CD4-positive, alpha-beta T cell treated with Interleukin-1 beta for 1 hour (primary cell): ENCODE measurements at places on chromosomes 7 and 10.
A peak's percentile ranks its signal among the peaks of the same experiment; 100 is the strongest.

GRCh38 chr10:25865267-25865666 lies 68.8 kb upstream of the MYO3A start:
- DNase-seq, result no peak

DNA sequence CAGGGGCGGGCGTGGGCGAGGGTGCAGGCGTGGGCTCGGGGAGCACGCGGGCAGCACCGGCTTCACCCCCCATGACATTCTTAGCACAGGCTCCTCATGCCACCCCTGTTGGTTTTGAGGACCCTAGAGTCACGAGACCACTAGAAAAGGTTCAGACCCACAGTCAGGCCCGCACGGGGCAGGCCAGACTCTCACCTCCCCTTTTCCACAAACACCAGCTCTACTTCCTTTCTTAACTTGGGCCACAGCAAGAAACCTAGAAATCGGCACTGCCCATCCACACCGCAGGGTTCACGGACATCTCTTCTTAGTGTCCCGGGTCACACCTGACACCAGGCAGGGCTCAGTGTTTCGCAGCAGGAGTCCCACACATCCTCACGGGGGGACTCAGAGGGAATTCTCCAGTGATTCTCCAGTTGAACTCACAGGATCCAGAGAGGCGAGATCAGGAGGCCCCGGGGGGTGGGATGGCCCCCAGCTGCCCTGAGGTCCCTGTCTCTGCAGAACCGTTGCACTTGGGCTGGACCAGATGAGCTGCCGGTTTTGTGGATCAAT lies 52.0 kb downstream of the JAKMIP3 start:
- DNase-seq, result no peak

DNA sequence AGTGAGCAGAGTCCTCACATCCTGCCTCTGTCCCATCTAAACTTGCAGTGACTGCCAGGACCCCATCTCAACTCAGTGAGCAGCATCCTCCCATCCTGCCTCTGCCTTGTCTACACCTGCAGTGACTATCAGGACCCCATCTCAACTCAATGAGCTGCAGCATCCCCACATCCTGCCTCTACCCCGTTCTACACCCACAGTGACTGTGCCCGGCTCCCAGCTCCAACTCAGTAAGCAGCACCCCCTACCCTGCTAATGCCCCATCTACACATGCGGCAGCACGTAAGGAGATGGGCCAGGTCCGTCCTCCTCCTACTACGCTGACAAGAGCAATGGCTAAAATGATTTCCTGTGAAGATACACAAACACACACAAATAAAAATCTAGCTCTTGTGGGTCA lies 65.5 kb downstream of the TNS3 start:
- DNase-seq, result no peak

DNA sequence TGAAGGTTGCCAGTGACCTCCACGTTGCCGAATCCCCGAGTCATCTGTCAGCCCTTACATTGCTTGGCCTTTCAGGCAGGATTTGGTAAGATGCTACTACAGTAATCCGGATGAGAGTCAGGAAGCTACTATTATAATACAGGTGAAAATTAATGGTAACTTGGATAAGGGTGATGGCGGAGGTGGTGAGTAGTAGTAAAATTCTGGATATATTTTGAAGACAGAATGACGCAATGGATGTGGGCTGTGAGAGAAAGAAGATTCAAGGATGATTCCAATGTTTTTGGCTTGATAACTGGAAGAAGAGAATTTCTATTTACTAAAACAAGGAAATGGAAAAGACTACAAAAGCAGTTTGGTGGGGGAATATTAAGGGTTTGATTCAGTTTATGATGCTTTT lies 1.4 kb upstream of the DNAJB12 start:
- DNase-seq, result no peak

GRCh38 chr10:126131341-126131740 lies 235.0 kb downstream of the FANK1 start:
- no peak for DNase-seq

- no peak for DNase-seq
These were observed 250.2 kb downstream of the BUB3 start for GRCh38 chr10:123404357-123404756.

DNA sequence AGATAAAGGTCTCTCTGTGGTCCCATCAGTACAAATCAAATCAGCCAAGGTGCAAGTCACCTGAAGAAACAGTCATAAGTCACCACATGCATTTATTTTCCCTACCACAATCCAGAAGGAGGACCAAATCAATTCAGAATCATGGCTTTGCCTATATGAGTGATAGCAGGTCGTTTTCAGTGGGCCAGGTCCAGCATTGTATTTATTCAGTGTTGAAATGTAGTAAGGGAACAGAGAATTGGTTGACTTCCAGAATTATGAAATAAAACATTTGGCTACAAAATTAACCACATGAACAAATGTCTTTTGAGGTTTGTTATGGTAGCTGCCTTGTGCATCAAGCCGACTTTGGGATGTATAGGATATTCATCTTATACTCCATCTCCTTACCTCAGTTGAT lies 88.4 kb downstream of the POLR1F start:
- DNase-seq, result no peak

- DNase-seq, result no peak
These were observed 8.4 kb downstream of the PLXDC2 start for GRCh38 chr10:19824381-19825342.

DNA sequence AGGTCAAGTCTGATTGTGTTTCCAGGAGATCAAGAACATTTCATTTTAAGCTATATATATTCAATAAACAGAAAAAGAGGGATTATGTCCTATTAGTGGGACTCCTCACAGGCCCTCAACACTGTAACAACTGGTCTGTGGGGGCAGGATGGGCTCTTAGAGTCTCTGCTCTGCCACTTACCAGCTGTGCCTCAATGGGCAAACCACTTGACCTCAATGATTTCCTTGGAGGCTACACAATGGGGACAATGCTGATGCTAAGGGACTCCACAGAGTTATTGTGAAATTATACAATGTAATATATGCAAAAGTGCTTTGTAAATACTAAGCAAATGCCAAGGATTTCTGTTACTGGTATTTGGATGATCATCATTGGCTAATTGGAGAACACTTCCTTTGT lies 33.2 kb upstream of the MXI1 start:
- DNase-seq, result no peak

DNA sequence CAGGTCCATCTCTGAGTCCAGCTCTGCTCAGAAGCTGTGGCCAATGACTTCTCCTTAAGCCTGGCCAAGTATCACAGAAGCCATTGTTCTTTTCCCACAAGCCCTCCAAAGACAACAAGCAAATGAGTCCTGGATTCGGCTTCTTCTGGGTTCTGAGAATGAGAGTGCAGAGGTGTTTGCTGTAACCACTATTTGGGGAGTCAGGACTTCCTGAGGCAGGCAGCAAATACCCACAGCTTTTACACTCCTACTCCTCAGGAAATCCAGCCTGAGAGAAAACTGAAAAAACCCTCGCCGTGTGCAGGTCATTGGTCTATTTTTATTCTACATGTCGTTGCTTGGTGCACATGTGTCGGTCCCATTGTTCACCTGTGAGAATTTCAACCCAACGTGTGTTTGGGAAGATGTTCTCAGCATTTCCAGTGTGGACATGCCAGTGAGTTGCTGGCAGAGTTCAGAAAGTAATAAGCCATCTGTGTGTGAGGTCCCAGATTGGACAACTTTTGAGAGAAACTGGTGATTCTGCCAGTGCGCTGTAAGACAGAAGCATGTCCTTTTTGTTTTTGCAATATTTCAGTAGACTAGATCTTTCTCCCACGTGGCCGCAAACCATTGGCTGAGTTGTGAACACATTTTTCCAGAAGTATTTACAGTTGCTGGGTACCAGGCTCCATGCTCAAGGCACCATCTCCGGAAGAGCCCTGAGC lies 121.6 kb upstream of the LYZL2 start:
- no peak for DNase-seq

GRCh38 chr7:23458044-23458443 lies 12.2 kb downstream of the IGF2BP3 start:
- DNase-seq, result no peak

GRCh38 chr7:92034116-92034515 lies 93.5 kb downstream of the AKAP9 start:
- no peak for DNase-seq

- DNase-seq, result no peak
These were observed 31.6 kb downstream of the VIPR2 start for GRCh38 chr7:159113056-159113455.

GRCh38 chr7:158394936-158395335 lies 192.7 kb downstream of the PTPRN2 start:
- DNase-seq, result peak; percentile 23

- DNase-seq, result no peak
These were observed 38.7 kb downstream of the RASGEF1A start for GRCh38 chr10:43227911-43228782.

GRCh38 chr10:63711867-63712716 lies 190.9 kb downstream of the REEP3 start:
- no peak for DNase-seq

- peak; percentile 10 for DNase-seq
These were observed 24.5 kb downstream of the STEAP1 start for GRCh38 chr7:90178679-90179278.

DNA sequence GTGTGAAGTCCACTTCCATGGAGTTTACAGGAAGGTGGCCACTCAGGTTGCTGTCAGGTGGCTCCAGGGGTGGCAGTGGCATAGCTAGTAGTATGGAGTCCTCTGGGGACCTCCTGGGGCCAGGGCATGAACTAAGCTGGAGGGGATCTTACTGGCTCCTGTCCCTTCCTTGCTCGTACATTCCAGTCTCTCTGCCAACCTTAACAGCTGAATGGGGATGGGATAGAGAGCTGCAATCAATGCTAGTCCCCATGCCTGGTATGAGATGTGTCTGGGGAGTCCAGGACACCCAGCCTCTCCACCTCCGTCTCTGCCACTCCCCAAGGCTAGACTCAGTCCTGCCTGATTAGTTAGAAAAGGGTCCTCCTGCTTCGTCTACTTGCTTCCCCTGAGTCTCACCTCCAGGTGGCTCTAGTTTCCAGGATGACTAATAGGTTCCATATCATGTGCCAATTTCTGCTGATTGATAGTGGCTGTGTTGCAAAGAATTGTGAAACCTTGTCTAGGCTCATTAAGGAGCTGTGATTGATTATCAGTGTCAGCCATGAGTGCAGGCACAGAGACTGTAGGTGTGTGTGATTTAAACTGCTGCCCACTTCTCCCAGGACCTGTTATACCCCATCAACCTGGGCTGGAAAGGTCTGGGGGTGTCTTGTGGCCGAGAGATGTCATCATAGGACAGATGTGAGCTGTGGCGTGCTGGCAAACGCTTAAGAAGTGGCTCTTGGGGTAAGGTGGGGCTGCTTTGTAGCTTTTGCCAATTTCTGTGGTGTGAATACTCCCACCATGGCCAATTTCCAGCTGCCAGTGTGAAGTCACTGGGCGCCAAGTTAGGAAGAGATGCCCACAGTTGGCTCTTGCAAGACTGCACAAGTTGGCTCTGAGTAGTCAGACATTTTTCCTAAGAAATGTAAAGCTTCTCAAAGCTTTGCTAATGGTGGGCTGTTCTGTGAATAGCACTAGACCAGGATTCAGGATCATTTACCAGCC lies 59.8 kb downstream of the COL13A1 start:
- no peak for DNase-seq

DNA sequence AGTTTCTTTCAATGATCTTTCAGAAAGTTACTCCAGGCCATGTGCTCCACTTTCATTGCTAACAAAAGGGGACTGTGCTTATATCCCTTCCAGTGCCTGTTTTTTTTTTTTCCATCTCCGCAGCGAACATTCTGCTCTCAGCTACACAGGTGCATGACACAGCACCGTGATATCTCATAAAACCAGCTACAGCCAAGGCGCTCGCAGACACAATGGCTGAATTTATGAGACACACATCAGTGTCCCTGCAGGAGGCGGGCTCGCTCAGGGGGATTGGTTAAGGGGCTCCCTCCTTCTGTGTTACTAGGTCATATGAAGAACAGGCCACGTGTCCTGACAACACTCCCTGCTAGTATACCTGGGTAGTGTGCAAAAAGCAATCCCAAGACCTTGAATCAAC lies 245.5 kb downstream of the SKAP2 start:
- no peak for DNase-seq

- no peak for DNase-seq
These were observed 25.3 kb upstream of the MTPAP start for GRCh38 chr10:30374353-30374752.

GRCh38 chr10:124619195-124619594 lies 125.0 kb downstream of the FAM53B start:
- DNase-seq, result peak; percentile 64

- DNase-seq, result no peak
These were observed 6.2 kb downstream of the SRRT start for GRCh38 chr7:100881136-100881535.

- DNase-seq, result no peak
These were observed 1086.6 kb upstream of the SORCS1 start for GRCh38 chr10:108250936-108251620.

DNA sequence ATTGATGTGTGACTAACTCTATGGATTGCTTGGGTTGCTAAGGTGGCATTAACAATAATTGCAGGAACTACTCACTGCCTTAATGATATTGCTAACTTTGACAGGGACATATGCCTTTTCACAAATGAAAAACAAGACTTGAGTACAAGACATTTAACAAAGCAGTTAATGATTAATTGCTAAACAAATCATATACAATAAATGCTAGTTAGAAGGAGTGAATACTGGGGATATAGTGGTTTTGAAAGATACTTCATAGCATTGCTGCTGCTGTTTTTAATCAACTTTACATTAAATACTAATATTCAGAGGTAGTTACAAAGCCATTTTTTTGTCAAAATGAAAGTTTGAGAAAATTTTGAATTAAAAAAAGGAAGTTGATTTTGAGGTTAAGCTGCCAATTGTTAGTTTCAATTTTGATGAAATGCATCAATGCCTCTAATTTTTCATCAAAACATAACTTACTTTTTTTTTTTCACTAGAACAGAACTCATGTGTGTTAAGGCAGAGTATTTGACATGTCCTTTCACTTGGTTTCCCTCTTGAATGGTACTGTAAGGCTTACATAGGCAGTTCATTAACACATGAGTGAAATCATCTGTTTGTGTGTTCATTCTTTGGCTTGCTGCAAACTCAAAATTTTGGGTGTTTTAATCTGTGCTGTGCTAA lies 106.2 kb upstream of the SEMA3D start:
- no peak for DNase-seq

- DNase-seq, result no peak
These were observed 132.7 kb downstream of the DLG5 start for GRCh38 chr10:77793831-77794230.

DNA sequence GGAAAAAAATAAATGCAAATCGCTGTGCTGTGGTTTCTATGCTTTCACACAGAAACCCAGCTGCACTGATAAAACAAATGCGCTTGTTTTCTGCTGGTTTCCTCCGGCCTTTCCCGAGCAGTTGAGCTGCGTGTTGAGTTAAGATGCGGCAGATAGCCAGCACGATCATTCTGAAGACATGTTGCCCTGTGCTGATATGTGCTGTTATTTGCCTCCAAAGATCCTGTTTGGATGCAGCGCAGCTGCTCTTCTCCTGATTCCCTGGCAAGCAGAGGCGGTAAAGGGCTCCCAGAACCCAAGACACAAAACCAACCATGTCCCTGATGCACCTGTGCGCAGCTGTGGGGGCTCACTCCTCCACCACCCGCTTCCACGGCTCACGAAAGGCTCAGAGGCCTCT lies 225.4 kb downstream of the PAXIP1 start:
- DNase-seq, result no peak
